ENCODE measurements at places on chromosomes 16 and 17.

DNA sequence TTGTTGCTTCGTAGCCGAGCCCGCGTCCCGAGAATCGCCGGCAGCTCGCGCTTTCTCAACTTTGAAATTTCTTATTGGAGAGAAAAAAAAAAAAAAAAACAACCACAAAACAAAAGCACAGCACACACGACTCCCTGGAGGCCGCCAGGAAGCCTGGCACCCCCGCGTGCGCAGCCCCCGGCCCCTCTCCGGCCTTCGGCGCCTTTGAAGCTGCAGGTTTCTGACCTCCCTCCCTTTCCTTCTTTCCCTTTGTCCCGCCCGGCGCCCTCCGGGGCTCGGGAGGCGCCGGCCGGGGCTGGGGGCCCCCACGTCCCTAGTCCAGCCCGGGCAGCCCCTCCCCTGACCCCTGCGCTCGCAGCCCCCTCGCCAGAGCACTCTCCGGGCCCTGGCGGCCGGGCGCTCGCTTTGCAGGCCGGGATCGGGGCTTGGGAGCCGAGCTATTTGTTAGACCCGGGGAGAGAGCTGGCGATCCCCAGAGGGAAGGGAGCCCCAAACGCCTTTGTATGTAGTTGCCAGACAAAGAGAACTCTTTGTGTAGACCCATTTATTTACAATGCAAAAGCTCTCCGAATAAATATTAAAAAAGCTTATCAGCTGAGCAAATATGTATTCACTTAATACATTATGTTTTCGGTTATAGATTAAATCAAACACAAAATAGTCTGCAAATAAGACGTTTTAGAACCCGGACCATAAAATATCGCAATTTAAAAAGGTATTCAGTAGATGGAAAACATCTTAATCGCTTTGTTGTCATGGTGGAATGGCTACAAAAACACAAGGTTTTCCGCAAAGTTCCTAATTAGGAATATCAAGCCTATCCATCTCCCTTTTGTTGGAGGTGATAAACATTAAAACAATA is 2.3 kb downstream of the BAHCC1 start:
- peak; percentile 58 for DNase-seq

DNA sequence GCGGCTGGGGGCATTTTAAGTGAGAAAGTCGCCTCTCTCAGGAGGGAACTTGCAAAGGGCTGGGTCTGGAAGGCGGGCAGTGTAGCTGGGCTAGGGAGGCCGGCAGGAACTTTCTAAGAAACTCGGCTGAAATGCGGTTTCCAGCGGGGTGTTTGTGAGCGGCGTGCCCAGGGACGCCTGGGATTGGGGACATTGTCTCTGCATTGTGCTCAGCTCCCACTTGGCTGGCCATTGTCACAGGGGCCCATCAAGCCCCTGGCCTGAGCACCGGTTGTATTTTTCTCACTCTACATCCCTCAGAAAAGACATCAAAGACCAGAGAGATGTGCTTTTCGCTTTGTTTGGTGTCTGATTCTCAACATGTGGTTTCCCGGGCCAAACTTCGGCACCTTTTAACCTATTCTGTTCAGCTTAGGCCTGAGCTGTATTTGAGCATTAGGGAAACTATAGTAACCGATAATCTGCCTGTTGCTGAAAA is 291.1 kb upstream of the IRX3 start:
- no peak for DNase-seq

- DNase-seq = no peak
Observed at GRCh38 chr16:77657016-77657415, 65.3 kb upstream of the NUDT7 start.

DNA sequence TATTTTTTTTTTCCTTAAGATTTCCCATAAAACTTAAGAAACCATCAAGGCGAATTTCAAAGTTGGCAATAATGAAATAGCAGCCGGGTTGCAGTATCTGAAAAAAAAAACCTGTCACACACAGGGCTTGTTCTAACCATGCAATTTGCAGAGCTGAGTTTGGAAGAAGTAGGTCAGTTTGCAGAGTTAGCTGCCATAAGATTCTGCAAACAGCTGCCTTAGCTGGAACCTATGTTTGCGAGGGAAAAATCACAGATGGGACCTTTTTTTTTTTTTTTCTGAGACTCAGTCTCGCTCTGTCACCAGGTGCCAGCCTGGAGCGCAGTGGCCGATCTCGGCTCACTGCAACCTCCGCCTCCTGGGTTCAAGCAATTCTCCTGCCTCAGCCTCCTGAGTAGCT is 98.5 kb upstream of the HS3ST4 start:
- no peak for DNase-seq

- no peak for DNase-seq
Observed at GRCh38 chr17:62809656-62810055, 1.5 kb upstream of the MARCHF10 start.

DNA sequence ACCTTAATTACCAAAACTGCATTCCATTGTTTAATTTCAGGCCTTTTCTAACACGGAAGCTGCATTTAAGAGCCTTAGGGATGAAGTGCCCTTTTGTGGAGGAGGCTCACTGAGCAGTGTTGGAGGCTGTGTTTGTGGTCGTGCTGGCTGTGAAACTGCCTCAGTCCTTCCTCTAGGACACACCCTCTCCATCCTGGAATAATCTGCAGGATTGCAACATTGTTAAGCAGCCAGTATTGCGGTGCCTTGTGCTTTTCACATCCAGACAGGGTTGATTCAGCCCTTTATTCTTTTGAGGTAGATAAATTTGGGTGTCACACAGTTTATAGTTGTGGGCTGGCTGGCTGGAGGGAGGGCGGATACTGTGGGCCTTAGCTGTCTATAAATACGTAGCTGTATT is 141.6 kb downstream of the CDRT15L2 start:
- DNase-seq = no peak

GRCh38 chr17:80289616-80290015 is 29.0 kb downstream of the RNF213 start:
- no peak for DNase-seq

DNA sequence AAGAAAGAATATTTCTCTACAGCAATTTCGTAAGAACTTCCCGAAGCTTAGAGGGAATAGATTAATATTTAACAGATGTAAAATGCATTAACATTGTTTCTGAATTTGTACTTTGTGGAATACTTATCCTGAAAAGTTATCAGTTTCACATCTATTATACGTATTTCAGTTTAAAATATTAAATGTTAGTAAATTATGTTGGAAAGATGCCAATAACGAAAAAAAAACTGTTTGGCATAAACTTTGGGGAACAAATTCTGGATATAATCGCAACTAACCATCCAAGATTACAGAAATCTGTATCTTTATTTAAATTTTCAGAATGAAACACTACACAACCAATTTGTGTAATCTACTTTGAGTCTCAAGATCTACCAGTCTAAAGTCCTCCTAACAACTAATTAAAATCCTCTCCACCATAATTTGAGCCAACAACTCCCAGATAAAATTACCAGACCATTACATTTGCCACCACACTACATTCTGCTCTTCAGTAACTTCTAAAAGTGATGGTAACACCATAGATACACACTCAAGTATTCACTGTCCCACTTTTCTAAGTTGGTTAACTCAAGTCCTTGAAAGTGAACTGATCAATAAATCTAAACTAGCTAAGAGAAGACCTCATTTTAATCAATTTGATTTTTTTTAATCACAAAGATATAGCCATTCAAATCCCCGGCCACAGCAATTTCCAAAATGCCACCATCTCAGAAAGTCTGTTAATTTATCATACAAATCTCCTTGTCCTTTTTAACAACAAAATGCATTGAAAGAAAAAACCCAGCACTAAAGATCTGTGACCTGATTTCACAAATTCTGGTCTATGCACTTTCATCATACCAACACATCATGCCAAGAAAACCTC is 2.0 kb downstream of the SIAH1 start:
- DNase-seq = no peak

GRCh38 chr16:65372171-65372570 is 250.3 kb upstream of the CDH11 start:
- DNase-seq = no peak

- no peak for DNase-seq
Observed at GRCh38 chr16:30805056-30805369, 18.0 kb upstream of the ZNF629 start.

- no peak for DNase-seq
Observed at GRCh38 chr17:59837308-59838051, 55.3 kb downstream of the TUBD1 start.

DNA sequence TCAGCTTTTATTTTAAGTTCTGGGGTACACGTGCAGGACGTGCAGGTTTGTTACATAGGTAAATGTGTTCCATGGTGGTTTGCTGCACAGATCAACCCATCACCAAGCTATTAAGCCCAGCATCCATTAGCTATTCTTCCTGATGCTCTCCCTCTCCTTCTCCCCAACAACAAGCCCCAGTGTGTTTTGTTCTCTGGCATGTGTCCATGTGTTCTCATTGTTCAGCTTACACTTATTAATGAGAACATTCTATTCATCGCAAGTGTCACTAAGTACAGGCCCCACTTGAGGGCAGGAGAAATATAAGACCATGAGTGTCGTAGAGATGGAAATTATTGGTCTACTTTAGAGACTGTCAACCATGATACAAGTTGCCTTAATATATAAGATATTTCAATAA is 615.1 kb downstream of the CDH8 start:
- DNase-seq = no peak

DNA sequence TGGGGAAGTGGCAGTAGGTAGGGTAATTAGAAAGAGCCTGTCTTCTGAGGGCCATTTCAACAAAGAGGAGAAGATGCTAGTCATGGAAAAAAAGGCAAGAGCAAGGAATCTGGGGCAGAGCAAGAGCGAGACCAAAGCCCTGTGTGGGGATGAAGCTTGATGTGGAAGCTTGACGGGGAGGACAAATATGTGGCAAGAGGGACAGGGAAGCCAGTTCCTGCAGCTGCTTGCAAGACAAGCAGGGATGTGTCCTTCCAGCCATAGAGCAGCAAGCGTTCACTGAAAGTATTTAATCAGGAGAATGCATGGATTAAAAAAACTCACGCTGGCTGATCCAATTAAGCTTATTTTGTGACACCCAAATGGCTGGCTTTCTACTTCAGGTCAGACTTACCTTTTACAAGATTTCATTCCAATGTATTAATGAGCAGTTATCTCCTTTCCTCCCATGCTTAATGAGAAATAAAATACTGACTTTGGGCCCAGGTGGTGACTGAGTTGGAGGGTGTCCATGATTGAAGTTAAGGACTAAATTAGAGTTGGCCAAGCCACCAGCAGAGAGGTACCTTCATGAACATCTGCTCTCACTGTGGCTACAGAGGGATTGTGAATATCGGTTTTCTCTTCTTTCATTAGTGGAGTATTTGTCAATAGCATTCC is 76.8 kb downstream of the ABCA8 start:
- DNase-seq = no peak

DNA sequence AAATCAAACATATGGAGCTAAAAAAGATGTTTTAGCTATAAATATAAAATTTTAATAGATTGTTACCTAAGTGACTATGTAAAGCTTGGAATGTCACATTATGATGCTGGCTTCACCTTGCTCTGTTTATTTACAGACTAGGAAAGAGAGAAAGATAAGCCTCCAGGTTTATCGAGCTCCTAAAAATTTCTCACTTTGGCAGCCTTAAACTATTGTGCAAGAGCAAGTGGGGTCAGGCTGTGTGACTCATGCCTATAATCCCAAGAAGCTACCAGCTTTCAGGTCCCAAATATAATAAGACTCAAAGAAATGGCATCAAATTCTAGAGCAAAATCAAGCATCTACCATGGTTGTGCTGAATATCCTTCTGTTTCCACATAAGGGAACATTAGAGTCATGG is 34.3 kb upstream of the PRSS54 start:
- DNase-seq = no peak

- no peak for DNase-seq
Observed at GRCh38 chr16:75481475-75481874, 13.8 kb downstream of the CHST6 start.

GRCh38 chr16:15970202-15970601 is 20.8 kb downstream of the ABCC1 start:
- no peak for DNase-seq

- no peak for DNase-seq
Observed at GRCh38 chr16:62224646-62225209, 188.5 kb upstream of the CDH8 start.

GRCh38 chr16:66372078-66372897 is 5.8 kb downstream of the CDH5 start:
- no peak for DNase-seq

GRCh38 chr17:69802045-69802740 is 272.8 kb upstream of the KCNJ16 start:
- no peak for DNase-seq

DNA sequence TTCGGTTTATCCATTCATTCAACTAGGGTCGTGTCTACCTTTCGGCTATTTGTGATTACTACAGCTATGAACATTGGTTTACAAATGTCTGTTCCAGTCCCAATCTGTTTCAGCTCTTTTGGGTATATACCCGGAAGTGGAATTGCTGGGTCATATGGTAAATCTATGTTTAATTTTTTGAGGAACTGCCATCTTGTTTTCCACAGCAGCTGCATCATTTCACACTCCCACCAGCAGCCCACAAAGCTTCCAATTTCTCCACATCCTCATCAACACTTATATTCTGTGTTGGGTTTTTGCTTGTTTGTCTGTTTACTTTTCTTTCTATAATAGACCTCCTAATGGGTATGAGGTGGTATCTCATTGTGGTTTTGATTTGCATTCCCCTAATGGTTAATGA is 48.7 kb upstream of the GINS3 start:
- no peak for DNase-seq

DNA sequence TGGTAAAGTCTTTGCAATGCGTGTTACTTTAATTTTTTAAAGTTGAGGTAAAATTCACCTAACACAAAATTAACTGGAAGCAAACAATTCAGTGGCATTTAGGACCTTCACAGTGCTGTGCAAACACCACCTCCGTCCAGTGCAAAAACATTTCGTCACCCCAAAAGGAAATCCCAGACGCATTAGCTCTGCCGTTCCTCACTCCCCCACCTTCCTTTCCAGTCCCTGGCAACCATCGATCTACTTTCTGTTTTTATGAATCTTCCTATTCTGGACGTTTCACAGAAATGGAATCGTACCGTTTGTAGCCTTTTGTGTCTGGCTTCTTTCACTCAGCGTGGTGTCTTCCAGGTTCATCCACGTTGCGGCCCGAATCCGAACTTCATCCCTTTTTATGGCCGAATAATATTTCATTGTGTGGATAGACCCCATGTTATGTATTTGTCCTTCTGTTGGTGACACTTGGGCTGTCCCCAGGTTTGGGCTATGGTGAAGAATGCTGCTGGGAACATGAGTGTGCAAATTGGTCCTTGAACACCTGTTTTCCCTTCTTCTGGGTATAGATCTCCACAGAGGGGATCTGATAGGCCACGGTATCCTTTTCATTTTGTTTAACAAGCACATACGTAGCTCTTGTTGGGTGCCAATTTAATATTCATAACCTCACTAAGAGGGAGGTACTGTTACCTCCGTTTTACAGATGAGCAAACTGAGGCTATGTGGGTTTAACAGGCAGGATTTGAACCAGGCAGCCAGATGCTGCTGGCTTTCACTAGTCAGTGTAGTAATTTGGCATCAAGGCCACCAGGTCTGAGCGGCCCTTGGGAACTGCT is 232.0 kb upstream of the GSE1 start:
- no peak for DNase-seq

DNA sequence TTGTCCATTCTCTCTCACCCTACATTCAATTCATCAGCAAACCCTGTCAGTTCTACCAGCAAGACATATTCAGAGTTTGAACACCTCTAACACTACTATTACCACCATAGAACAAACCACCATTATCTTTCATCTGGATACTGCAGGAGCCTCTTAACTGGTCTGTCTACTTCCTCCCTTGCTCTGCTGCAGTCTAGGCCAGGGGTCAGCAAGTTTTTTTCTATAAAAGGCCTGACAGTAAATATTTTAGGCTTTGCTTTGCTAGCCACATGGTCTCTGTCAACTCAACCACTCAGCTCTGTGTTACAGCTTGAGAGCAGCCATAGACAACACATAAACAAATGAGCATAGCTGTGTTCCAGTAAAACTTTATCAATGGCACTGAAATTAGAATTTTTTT is 13.8 kb downstream of the KCTD19 start:
- no peak for DNase-seq
